ENCODE measurements at places on chromosomes 1 and 21.
A peak's percentile ranks its signal among the peaks of the same experiment; 100 is the strongest.

DNA sequence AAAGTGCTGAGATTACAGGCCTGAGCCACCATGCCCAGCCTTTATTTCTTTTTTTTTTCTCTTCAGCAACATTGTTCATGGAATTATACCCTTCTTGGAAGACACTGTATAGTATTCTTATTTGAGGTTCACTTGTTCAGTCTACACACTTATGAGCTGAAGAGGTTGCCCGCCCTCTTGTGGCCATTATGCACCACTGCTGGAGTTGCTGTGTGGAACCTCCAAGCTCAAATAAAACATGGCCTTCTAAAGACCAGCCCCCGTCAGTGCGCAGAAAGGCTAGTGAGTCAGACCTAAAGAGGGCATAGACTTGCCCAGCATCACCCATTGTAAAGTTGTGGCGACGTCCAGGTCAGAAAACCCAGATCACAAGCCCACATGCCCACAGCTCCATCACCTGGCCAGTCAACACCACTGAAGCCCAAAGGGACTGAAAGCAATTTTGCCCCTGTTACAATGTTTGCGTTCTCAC is 20.4 kb downstream of the LURAP1 start:
- peak; percentile 23 for DNase-seq

- DNase-seq = no peak
These were observed at the start of gene AGT for GRCh38 chr1:230713915-230714764. Gene AGT (minus strand): TSS chr1:230714122. CDS start chr1:230710823, 3,299 bp downstream.

DNA sequence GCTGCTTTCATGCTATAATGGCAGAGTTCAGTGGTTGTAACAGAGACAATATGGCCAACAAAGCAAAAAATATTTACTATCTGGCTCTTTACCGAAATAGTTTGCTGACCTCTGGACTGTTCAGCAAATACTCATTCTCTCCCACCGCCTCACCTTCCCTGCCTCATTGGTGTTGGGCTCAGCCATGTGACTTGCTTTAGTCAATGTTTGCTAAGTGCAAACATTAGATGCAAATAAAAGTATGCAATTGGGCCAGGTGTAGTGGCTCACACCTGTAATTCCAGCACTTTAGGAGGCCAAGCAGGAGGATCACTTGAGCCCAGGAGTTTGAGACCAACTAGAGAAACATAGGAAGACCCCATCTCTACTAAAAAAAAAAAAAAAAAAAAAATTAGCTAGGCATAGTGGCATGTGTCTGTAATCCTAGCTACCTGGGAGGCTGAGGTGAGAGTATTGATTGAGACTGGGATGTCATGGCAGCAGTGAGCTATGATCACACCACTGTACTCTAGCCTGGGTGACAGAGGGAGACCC is 55.1 kb downstream of the RPL5 start:
- DNase-seq = no peak

- DNase-seq = no peak
These were observed 1.2 kb upstream of the CGN start for GRCh38 chr1:151510020-151510405.

DNA sequence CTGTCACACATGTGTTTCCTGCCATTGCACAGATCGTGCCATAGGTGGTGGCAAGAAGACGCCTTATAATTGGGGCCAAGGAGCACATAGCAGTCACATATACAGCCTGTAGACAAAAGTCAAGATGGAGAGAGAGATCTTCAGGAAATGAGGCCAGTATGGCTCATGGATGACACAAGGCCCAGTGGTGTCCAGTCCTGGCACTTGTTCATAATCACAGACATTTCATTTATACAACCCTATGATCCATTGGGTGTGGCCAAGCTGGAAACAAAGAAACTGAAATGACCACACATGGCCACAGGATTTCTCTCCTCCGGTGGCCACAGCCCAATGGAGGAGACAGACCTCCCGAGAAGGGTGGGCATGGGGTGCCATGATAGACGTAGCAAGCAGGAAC is 78.5 kb upstream of the KAZN start:
- no peak for DNase-seq

DNA sequence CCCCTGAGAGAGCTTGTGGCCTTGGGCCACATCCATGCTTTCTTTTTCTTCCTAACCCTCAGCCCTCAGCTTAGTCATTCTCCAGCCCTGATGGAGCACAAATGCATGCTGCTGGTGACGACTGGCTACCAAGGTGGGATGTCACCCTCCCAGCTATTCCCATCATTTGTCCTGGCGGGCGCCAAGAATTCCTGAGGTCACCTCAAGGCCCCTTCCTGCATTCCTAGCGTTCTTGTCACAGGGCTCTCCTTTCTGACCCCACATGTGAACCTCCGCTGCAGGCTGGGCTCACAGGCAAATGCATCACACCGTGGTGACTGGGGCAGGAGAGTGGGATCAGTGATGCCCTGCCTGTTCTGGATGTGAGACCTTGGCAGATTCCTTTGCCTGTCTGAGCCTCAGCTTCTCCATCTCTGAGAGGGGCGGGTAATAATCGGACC is 53.4 kb upstream of the IFFO2 start:
- DNase-seq = no peak

Data from stimulated activated CD8-positive, alpha-beta memory T cell treated with anti-CD3 and anti-CD28 coated beads, Interleukin-2, amount 100 ng/mL, for 48 hours (primary cell).